ENCODE measurements at places on chromosomes 1 and 21. TPM values are rescaled to one million over a fixed set of nuclear protein-coding genes. Genes with fewer than 3 reads are reported as not detected.

CRABP2 gene
- total RNA-seq = 142 TPM

DNA sequence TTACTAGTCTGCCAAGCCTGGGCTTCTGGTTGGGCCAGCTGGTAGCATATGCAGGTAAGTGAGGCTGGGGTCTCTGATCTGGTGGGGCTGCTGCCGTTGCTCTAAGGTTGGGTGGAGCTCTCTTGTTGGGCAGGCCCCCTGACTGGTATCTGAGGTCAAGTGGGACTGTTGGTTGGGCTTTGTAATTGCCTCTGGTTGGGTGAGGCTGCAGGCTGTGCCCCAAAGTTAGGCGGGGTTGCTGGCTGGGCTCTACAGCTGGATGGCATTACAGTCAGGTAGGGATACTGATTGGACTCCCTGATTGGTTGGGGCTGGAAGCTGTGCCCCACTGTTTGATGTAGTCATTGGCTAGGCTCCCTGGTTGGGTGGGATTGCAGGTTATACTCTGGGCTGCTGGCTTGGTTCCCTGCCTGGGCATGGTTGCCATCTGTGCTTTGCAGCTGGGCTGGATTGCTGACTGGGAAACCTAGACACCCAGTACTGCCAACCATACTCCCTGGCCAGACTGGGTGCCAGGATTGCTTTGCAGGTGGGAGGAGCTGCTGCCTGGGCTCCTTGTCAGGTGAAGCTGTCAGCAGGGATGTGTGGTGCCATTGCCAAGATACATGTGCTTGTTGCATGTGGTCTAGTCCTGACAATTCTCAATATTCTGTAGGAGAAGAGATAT is 130.5 kb downstream of the RABGAP1L start:
- no peak for DNase-seq

- DNase-seq = no peak
These were observed 17.8 kb downstream of the THEM4 start for GRCh38 chr1:151891512-151891911.

CHI3L1 gene
- not detected for total RNA-seq

GRCh38 chr1:46830665-46831322 is 31.9 kb downstream of the CYP4B1 start:
- peak; percentile 16 for DNase-seq

GRCh38 chr1:29830916-29831315 is 594.6 kb downstream of the PTPRU start:
- no peak for DNase-seq

SLC9C2 gene
- total RNA-seq = not detected

DNA sequence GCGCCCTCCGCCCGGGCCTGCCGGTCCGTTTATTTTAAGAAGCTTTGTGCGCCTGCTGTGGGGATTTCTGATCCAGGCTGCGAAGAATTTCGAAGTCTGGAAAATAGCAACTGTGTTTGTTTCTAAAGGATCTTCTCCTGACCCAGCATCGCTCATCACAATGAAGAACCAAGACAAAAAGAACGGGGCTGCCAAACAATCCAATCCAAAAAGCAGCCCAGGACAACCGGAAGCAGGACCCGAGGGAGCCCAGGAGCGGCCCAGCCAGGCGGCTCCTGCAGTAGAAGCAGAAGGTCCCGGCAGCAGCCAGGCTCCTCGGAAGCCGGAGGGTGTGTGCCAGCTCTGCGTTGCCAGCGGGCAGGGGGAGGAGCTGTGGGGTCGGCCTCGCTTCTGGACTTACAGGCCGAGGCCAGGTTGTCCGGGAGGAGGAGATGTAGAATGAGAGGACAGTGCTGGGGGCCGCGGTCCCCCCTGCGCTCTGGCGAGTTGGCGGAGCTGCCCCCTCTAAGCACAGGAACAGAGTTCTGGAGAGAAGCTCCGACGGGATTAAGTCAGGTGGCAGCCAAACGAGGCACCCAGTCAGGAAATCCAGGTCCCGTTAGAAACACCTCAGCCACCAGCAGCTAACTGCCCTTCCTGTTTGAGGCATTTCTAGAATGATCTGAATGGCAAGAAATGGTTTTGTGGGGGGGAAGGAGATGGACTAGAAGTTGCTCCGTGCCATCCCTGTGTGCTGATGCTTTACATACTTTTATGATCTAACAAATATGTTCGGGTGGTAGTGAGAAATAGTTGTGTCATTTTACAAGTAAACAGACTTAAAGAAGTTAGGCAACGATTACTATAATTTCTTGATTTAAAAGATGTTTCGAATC is 948 bp downstream of the TXLNA start:
- peak; percentile 56 for DNase-seq

OLIG2 gene
- not detected for total RNA-seq

DNA sequence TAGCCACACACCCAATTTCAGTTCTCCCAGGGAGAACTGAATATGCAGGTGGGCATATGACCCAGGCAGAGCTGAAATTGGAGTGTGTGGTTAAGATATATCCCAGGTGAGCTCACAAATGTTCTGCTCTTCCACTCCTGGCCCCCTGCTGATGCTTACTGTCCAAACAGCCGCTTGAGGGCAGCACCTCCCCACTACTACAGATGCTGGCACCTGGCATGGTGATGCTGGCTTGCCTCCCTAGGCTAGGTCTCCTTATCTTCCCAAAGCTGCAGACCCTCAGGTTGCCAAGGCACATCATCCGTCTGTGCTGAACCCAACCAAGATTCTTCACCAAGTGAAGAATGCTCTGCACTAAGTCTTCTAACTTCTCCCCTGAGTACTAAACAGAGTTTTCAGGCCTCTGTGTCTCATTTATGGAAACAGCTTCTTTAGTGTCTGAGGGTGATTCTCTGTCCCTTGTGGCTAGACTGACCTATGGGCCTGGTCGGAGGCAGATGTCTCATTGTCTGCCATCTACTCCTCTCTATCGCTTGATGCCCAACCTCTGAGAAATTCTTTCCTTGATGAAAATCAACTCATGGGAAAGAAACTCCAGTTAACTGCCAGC is 27.2 kb downstream of the XCL1 start:
- DNase-seq = peak; percentile 47

DNA sequence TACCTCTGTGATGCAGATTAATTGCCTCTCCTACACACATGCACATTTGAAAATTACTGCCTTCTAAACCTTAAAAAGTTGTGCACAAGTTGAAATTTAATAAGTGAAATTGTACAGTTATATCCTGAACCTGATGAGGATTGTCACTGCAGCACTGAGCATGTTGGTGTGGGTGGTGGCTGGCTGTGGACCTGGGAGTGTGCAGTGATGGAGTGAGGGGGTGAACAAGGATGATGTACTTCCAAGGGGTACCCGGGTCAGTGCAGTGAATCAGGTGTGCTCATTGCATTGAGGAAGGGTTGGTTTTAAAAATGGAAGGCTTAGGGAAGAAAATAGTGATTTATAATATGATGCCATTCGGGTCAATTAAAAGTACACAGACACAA is 24.1 kb downstream of the DIP2A start:
- no peak for DNase-seq

GRCh38 chr1:61757950-61758349 is 15.7 kb downstream of the PATJ start:
- no peak for DNase-seq

DNA sequence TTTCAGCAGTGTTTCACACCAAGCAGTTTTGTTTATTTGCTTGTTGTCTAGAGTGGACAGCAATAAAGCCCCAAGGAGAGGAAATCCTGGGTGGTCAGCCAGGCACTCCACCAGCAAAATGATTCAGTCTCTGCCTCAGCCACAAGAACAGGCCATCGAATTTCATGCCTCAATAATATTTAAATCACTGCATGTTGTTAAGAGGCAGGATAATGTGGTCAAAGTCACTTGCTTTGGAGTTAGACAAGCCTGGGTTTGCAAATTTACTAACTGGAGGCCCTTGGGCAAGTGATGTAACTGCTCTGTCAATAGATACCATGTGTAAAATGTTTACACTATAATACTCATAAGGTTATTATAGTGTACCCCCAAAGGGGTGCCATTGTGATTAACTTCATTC is 349.6 kb downstream of the LMO4 start:
- no peak for DNase-seq

DNA sequence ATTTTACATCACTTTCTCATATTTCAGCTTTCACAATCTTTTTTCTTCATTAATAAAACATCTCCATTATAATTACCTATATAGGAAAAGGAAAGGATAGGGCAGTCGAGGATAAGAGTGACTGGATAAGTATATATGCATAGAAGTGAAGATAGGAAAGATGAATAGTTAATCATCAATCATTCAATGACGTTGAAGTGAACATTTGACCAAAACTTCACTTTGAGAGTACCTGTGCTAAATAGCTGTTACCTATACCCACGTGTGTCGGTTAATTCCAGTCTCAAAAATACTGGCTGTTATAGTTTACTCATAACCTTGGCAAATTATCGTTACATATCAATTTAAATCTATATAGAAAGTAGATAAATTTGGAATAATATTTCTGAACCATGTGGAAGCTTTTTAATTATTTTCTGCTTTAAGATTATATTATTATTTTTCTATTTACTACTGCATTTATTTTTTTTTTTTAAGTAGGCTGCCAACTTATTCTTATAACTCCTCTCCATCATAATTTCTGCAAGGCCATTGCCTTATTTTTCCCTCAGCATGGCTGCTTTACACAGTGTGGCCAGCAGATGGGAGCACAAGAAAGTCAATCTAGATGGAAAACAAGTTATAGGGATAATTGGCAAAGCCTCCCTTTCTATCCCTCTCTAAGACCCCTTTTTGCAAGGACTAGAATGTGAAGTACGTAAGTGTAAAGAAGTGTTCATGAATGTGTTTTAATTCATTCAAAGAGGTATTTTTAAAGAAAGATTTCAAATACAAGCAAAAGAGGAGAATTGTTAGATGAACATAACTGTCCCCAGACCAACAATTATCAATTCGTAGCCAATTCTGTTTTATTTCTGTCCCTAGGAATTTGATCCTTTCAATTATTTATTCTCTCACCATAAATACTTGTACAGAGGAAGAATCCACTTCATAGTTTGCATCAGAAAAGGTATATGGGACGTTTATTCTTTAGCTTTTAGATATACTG is 290.4 kb downstream of the KCNT2 start:
- DNase-seq = peak; percentile 9

BGLAP gene
- 2.0 TPM for total RNA-seq

DNA sequence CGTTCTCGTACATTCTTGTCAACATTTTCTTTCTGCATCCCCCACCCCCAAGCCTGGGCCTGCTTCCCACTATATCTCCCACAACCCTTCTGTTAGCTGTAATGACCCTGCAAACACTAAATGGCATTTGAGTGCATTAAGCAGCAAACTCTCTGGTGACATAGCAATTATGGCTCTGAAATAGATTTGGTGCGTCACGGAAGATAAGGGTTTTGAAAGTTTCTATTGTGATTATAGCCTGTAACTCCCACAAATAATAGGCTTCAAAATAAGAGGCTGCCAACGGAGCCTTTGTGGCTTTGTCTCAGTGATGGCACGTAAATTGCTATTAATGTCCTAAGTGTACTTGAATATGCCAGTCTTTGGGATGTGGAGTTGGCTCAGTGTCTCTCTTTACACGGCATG is 277.6 kb downstream of the PBX1 start:
- no peak for DNase-seq

SYNC gene
- 2.1 TPM for total RNA-seq

- DNase-seq = no peak
These were observed 47.8 kb upstream of the LAMC2 start for GRCh38 chr1:183138301-183138700.

DNA sequence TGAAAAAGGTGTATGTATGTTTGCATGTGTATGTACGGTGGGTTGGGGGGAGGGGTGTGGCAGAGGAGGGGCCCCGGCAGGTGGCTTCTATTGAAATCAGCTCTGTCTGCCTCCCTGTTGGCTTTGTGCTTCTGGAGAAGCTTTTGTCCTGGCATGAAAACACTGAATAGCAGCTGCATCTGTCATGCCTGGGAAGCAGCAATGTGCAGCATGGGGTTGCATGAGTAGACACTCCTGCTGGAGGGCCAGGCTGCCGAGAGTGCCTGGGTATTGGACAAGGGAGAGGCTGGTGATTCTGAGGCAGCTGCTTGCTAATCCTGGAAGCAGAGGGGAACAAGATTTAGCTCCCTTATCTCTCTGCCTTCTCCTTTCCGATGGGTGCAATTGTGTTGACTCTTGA is 20.5 kb downstream of the MAPKAPK2 start:
- DNase-seq = no peak

NBPF20 gene
- total RNA-seq = 3.8 TPM

HIVEP3 gene
- 11.0 TPM for total RNA-seq

TMIGD3 gene
- not detected for total RNA-seq

GBP4 gene
- total RNA-seq = 0.83 TPM

- no peak for DNase-seq
These were observed 45.3 kb downstream of the KCNC4 start for GRCh38 chr1:110255392-110255787.

DNA sequence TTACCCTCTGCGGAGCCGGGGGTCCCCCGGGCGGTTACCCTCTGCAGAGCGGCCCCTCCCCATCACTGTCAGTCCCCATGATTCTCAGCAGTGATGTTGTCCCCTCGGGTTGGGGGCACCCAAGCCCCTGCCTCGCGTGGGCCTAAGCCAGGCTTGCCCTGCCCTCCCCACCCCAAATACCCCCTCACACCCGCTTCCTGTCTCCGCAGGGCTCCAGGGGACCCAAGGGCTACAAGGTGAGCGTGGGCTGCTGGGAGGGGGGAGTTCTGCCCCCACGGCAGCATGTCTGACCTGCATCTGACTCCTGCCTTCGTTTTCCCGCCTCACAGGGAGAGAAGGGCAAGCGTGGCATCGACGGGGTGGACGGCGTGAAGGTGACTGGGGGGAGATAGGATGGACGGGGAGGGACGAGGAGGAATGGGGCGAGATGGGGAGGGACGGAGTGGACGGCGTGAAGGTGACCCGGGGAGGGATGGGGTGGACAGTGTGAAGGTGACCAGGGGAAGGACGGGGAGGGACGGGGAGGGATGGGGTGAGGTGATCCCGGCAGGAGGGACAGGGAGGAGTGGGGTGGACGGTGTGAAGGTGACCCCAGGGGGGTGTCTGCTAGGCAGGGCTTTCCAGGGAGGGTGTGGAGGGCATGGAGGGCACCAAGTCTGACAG is 8.6 kb downstream of the COL6A1 start:
- DNase-seq = no peak

GRCh38 chr1:16605213-16605525 is 8.2 kb downstream of the NBPF1 start:
- peak; percentile 33 for DNase-seq

- no peak for DNase-seq
These were observed 425.3 kb downstream of the USP25 start for GRCh38 chr21:16154951-16155635.

- DNase-seq = no peak
These were observed 3.5 kb downstream of the CD48 start for GRCh38 chr1:160708118-160708517.
